ENCODE measurements at places on chromosomes 5 and 9.

- no peak for DNase-seq
Observed at GRCh38 chr5:73733219-73733618, 107.2 kb downstream of the ARHGEF28 start.

DNA sequence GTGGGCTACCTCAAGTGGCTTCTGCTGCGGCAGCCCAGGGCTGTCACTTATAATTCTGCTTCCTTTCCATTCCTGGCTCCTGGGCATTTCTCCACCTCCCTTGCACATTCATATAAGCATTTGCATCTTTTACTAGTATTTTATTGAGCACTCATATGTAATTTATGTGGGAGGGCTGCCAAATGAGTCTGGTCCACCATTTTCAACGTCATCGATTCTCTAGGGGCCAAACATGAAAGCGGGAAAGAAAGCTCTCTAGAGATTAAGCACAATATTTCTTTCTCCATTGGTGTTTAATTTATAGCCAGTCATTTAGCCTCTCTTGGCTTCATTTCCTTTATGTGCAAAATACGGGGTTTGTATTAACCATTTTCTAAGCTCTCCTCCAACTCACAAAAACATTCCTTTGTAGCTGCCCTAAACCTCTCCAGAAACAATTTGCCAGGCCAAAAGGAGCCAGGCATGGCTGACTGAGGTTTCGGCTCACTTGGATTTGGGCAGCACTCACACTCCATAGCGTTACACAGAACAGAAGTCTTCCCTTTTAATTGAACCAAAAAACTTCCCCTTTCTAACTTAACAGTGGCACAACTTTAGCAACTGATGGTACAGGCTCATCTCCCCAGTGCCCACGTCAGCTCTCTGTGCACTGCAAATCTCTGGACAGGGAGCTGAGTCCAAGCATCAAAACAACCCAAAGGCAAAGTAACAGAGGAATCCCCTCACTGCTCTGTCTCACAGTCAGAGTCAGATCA lies 183.5 kb downstream of the ROR2 start:
- no peak for DNase-seq

- no peak for DNase-seq
Observed at GRCh38 chr9:107684224-107684623, 194.7 kb upstream of the KLF4 start.

DNA sequence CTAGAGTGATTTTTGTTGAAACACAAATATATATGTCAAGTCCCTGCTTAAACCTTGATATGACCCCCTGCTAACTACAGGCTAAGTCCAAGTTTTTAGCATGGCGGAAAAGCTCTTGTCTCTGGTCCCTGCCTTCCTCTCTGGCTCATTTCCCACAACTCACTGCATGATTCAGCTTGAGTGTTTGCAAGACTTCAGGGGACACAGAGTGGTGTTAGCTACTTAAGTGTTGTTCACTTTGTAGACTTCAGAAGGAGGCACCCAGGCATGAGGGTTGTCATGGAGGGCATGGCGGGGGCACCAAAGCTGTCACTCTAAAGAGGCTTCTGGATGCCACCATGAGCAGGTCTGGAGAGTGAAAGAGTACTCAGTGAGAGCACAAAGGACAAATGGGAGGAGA lies 362.4 kb upstream of the ACTBL2 start:
- DNase-seq, result no peak

DNA sequence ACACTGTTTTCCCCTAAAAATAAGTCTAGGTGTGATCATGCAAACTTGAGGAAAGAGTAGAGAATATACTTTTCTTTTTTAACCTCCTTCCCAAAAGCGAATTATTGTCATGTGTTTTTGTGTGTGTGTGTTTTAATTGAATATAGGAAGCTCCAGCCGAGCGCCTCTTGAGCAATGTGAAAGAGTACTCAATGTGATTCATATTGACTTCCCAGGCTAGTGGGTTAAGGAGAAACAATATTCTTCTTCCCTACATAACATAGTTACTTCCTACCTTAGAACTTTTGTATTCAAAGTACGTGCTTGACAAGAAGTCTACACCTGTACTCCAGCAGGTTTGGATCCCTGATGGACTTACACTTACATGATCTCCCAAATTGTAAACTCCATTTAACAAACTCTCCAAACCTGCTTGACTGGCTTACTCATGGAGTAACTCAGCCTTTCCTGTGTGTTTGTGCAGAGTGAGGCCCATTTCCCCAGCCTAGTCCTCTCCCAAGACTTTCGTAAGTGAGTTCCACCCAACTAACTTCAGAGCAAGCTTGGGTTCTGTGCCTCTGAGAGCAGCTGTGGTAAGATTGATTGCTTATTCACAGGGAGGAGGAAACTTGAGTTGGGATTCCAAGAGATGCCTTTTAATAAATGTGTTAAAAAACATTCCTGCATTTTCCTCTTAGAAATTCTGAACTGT lies 9.3 kb downstream of the SLC28A3 start:
- no peak for DNase-seq

DNA sequence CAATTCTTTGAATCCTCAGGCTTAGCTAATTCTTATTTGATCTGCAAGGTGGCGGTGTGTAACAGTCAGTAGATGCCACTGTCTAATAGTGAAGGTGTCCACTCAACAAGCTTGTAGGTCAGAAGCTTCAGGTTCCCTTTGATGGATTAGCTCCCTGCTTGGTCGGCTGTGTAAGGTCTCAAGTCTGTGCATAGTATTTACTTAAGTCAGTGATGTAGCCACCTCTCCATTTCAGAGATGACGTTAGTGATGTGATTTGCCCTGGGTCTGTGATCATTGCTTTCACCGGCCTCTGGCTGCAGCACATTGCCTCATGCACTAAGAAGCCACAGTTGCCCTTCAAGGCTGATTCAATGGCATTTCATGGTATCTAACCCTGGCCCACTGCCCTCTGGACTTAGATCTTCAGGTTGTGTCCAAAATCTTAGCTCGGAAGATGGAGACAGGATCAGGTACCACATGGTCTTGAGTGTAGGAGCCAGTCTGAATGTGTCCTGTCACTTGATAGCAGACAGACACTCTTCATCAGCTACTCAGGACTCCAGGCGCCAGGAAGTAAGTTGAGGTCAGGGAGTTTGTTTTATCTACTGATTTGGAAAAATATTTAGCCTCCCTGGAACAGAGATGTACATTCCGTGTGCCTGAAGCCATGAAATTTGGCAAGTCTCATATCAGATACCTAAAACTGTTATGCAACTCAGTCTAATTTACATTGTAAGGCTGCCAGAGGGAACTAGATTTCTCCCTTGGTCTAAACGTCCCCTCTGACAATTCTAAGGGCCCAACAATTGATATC lies 42.9 kb downstream of the SUB1 start:
- no peak for DNase-seq

GRCh38 chr5:171542525-171543140 lies 123.2 kb downstream of the FGF18 start:
- DNase-seq, result no peak

- no peak for DNase-seq
Observed at GRCh38 chr9:13717322-13718054, 438.0 kb upstream of the MPDZ start.

- no peak for DNase-seq
Observed at GRCh38 chr9:134575103-134575900, 66.3 kb upstream of the COL5A1 start.

GRCh38 chr9:128335161-128335560 lies 5.2 kb upstream of the SLC27A4 start:
- DNase-seq, result no peak

- no peak for DNase-seq
Observed at GRCh38 chr5:140182803-140183367, 7.9 kb downstream of the CYSTM1 start.

DNA sequence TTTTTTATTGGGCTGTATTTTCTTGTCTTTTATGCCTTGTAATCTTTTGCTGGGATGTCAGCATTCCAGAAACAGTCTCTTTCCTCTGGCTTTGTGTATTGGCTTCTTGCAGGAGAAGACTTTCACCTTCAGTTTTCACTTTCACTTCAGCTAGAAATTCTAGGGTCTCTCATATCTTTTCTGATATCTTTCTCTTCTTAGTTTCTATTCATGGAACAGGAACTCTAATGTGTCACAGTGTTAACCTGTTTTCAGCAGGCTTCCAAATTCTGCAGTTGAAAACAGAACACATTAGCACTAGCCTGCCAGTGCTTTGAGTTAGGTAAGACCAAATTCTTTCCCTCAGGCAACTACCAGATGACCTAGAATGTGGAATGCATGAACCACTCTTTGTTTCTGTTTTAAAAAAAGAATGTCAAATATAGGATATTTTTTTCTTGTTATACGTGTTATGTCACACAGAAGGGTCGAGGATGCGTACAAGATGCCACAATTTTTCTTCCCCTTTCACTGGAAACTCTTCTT lies 164.7 kb downstream of the TUSC1 start:
- DNase-seq, result no peak

DNA sequence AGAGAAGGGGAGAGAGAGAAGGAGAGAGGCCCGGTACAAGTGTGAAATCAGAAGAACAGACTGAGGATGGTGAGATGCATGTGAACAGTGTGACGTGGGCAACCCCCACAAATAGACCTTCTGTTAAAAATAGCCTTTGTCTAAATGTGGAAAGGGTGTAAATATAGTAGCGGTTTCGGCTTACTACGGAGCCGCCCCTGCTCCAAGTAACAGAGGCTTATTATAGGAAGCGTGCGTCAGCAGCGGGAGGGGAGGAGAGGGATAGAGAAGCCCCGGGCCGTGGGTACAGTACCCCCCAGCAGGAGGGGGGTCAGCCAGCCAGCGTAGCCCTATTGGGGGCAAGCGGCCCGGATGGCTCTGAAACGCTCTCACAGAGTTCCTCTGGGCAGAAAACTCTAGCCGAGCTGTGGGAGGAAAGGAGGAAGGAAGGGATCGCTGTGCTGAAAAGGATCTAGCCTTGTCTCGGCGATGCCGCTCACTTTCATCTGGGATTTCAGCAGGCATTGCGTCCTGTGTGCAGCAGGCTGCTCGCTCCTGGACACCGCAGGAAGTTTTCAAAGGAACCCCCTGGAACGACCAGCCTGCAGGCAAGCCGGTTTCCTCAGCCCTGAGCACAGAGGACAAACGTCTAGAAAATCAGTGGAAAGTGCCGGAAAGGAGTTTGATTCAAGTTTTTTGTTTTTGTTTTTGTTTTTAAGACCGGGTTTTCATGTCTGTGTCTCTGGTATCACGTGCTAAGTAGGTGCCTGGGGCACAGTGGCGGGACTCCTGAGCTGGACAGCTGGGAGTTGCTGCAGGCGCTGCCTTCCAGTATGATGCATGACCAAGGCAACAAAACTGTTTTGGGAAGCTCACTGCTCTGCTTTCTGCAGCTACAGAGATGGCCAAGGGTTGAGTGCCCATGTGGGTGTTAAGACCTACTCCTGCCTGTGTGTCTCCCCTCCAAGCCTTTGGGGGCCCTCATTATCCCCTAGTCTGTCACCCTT lies 146.6 kb downstream of the SEC61B start:
- DNase-seq, result peak; percentile 29

GRCh38 chr5:76956033-76956432 lies 3.2 kb downstream of the CRHBP start:
- DNase-seq, result no peak

DNA sequence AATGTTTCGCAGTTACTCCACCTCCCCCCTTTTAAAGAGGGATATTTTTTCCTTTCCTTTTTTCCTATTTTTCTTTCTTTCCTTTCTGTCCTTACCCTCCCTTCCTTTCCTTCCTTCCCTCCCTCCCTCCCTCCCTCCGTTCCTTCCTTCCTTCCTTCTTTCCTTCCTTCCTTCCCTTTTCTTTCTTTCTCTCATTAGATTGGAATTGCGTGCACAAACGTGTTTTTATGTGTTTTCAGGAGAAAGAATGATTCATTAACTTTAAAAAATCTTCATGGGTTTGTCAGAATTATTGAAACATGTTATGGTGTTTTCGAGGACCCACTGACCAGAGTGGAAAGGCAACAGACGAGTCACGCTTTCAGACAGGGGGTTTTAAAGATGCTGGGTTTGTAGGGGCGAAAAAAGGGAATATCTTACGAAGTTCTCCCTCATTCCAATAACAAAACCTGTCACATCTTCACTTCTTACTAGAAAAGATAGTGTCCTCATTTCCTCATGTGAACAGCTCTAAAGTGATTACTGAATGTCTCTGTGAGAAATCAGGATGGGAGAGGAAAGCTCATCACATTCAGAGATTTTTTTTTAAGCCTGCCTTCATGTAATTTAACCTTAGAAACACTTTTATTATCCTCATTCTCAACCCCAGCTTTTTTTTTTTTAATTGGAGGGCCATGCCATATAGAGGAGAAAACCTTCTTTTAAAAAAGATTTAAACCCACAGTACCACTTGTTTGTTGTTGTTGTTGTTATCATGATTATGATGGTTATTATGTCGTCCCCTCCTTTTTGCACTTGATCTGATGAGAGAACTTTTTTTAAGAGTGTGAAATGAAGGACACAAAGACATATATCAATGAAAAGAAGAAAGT lies 21.9 kb downstream of the NR2F1 start:
- DNase-seq, result no peak

DNA sequence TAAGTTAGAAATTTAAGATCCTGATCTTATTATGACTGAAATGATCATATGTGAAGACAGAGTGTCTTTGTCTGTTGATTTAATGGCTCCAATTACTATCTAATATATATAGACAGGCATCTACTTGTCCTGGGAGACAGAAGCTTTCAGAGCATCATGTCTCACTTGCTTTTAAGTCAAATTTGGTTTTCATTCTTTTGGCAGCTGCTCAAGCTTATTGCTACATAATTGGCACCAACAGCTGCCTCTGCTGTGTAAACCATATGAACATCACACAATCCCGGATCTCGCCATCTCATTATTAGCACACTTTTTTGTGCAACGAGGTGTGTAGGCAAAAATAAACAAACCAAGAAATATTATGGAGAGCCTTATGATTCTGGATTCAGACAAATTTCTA lies 1717.9 kb downstream of the EFNA5 start:
- no peak for DNase-seq

- no peak for DNase-seq
Observed at GRCh38 chr9:133111808-133112662, 9.0 kb downstream of the RALGDS start.

GRCh38 chr9:88925481-88925880 lies 65.8 kb upstream of the S1PR3 start:
- no peak for DNase-seq
